ENCODE measurements at places on chromosomes 2 and 18.

DNA sequence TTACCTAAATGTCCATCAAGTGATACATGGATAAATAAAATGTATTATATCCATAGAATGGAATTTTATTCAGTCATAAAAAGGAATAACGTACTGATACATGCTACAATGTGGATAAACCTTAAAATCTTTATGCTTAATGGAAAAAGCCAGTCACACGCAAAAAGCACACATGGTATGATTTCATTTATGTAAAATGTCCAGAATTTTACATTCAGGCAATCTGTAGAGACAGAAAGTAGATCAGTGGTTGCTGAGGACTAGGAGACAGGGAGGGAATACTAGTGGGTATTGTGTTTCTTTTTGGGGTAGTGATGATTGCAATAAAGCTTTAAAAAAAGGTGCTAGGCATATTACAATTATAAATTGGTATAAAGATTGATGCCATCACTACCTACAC is 30.7 kb upstream of the CD302 start:
- DNase-seq = no peak

DNA sequence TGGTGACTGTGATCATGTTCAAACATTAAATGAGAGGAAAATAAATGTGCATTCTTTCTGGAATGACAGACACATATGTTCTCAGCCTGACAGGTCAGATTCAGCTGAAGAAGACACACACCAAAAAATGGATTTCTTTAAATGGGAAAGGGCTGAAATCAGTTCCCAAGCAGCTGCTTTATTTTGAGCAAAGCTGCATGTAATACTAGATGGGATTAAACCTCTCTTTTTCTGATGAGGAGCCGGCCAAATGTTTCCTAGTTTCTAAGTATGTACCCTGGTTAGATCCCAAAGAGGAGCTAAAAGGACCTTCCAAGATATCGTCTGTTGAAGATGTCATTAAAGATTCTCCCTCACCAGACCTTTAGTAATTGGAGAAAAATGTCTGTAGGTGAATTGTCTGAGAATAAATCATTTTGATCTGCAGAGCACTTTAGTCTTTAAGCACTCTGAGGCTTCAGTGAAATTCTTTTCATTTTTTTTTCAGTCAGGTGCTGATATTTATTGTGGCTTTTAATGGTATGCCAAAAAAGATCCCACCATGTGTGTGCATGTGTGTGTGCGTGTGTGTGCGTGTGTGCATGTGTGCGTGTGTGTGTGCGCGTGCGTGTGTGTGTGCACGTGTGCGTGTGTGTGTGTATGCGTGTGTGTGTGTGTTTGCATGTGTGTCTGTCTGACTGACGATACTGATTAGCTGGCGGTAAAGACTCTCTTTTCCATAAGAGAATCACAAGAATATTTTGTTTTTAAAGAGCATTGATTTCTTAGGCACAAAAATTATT is 175.8 kb downstream of the IRS1 start:
- DNase-seq = no peak

GRCh38 chr2:98216616-98217015 is 129.6 kb upstream of the CNGA3 start:
- no peak for DNase-seq

GRCh38 chr2:30503007-30503694 is 56.1 kb downstream of the LCLAT1 start:
- no peak for DNase-seq

- no peak for DNase-seq
These were observed 273.6 kb downstream of the CCDC74A start for GRCh38 chr2:131801210-131801744.

GRCh38 chr2:191030521-191031154 is 16.7 kb upstream of the STAT1 start:
- DNase-seq = no peak

- no peak for DNase-seq
These were observed 175.4 kb downstream of the SATB2 start for GRCh38 chr2:199282309-199282708.

DNA sequence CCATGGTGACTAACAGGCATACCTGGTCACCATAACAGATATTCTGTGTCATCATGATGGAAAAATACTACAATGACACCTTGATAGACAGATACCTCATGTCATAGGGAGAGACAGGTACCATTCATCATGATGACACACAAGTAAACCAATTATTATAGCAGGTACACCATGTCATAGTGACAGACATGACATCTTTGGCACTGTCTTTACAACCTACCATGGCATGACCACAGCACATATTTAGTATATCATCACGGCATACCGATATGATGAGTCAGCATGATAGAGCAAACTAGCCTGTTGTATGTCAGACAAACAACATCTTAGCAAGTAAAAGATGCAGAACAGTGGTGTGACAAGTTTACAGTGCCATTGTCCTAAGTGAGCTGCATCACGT is 101.3 kb upstream of the KLHL29 start:
- DNase-seq = no peak

DNA sequence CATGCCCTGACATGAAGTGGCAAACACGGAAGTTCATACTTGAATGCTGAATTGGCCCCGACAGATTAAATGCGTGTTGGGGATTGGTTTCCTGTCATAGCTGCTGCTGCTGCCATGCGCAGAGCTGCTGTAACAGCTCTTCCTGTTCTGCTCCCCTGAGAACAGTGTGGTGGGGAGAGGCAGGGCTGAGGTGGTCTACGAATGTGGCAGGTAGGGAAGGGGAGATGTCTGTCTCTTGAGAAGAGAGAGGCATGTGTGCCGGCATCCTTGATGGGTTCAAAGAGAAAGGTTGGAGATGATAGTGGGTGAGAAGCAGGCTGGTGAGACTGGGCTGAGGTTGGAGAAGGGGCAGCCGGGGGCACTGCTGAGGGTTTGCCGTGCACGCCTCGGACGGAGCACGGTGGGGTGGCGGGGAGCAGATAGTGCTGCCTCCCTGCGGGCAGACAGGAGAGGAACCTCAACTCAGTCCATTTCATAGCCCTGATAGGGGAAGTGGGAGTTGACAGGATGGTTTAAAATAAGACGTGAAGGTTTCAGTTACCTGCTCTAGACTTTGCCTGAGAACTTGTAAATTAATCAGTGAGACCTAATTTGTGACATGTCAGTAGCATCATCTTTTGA is 46.1 kb downstream of the TMEM185B start:
- DNase-seq = peak; percentile 46

DNA sequence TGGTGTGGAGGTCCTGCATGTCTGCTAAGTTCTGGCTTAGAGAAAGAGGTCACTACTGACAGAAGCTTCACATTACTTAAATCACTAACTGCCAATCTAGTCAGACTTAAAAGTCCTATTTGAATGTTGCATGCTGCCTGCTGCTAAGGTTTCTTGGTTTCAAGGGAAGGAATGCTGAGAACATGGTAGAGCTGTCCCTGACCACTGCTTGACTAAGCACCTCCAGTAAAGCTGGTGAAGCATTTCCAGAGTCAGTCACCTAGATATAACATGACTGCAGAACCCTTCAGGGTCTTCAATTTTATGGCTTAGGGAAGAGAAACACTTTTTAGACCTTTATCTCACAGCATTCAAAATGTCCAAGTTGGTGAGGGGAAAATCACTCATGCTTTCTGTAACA is 2178.3 kb upstream of the PIK3C3 start:
- no peak for DNase-seq

- DNase-seq = no peak
These were observed 131.7 kb downstream of the GCA start for GRCh38 chr2:162475661-162476060.

DNA sequence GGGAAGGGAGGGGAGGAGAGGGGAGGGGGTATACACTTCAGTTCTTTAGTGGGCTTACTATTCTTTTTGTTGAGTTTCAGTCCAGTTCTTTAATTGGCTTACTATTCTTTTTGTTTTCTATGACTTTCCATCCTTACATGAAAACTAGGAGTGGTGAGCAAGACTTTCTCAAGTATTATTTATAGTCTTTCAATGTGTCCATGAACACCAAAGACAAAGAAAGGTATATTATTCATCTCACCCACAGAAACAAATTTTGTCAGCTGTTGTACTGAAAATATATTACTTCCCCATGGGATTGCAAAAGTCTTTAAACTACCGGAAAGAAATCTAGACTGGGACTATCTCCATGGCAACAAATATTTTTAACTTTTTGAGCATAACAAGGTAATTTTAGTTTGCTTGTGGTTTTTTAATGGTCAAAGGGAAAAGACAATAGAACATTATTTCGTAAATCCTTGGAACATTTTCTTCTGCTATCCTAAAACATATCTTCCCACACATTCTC is 17.6 kb downstream of the ADAM17 start:
- no peak for DNase-seq

DNA sequence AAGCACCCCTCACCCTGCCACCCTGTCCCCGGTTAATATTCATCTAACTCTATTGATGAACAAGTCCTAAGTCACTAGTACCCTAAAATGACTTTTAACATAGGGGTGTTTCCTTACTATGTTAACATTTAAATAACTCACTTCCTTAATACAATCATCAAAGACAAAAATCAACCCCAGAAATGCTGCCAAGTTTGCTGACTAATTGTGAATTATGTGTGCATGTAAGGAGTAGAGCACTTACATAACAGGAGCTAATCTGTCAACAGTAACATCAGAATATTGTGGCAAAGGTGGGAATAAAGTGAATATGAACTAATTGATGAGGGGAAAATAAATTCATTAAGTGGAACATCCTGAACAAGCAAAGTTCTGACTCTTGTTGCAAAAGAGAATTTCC is 81.4 kb upstream of the ERBB4 start:
- DNase-seq = no peak

GRCh38 chr2:84556190-84556589 is 39.9 kb downstream of the DNAH6 start:
- no peak for DNase-seq

- DNase-seq = no peak
These were observed 456.5 kb upstream of the CWC22 start for GRCh38 chr2:180463608-180464007.

DNA sequence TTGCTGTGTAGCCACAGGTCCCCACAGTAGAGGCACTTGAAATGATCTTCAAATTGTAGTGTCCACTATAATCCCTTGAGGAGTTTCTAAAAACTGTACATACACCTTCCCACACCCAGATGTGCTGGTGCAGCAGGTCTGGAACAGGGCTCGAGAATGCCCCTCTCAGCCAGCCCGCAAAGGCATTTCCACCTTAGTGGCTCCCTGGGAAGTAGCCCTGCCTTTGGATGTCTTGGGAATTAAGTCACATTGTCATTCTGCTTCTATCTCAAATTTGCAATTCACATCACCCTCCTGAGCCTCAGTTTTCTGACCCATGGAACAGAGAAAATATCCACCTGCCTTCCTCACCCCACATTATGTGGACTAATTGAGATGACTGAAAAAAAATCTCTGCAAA is 44.3 kb upstream of the TCF7L1 start:
- no peak for DNase-seq

DNA sequence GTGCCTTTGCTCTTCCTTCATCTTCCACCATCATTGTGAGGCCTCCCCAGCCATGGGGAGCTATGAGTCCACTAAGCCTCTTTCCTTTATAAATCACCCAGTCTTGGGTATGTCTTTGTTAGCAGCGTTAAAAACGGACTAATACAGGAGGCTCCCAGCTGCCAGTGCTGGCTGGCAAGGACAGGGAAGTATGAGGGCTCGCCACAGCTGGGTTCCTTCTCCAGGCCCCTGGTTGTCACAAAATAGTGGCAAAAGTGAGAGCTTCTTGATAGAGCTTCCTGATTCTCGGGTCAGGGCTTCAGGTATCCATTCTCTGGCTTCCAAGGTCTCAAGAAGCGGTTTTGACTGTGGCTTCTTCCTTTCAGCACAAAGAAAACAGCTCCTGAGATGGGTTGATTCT is 85.0 kb downstream of the ZNF516 start:
- DNase-seq = no peak

DNA sequence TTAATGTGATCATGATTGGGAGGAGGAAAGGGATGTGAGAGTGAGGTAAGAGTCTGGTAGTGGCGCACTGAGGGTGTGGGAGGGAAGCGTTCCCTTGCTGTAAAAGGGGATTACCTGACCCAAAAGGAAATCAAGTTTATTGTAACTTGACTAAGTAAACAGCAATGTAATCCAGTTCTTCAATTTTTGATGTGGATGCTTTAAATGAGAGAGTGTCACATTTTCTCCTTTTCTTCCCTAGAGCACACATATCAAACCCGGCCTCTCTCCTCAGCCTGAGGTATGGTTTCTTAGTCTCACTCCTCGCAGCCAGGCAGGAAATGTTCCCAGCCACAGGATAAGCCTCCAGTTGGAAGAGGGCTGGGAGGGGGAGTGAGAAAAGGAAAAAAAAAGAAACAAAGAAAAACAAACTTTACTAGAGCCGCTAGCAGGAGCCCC is 688 bp upstream of the ARHGAP28 start:
- DNase-seq = no peak

GRCh38 chr2:45192991-45193390 is 183.7 kb upstream of the SIX2 start:
- no peak for DNase-seq

DNA sequence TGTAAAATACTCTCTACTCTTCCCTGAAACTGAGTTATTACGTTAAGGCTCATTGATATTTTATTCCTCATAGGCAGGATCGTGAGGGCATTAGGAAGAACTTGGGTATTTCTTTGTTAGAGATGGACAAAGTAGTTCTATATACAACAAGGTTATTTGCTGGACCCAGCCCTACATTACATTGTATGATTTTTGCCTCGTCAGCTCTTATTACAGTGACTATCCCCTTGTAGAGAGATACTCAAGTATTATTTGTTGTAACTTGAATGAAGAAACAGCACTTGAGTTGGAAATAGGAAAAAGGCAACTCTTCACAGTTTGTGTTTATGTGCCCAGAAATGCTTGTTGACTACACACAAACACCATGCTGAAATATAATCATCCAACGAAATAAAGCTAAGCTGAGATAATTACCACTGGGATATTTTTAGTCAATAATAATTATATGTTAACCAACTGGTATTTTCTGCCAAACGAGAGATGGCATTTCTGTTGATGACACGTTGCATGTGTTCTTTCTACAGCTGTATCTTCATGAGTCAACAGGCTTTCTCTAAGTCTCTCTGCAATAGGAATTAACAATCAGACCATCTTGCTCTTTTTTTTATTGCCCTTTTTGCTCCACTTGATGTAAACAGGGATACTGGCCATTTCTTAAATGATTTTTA is 947.6 kb downstream of the DPP10 start:
- no peak for DNase-seq

DNA sequence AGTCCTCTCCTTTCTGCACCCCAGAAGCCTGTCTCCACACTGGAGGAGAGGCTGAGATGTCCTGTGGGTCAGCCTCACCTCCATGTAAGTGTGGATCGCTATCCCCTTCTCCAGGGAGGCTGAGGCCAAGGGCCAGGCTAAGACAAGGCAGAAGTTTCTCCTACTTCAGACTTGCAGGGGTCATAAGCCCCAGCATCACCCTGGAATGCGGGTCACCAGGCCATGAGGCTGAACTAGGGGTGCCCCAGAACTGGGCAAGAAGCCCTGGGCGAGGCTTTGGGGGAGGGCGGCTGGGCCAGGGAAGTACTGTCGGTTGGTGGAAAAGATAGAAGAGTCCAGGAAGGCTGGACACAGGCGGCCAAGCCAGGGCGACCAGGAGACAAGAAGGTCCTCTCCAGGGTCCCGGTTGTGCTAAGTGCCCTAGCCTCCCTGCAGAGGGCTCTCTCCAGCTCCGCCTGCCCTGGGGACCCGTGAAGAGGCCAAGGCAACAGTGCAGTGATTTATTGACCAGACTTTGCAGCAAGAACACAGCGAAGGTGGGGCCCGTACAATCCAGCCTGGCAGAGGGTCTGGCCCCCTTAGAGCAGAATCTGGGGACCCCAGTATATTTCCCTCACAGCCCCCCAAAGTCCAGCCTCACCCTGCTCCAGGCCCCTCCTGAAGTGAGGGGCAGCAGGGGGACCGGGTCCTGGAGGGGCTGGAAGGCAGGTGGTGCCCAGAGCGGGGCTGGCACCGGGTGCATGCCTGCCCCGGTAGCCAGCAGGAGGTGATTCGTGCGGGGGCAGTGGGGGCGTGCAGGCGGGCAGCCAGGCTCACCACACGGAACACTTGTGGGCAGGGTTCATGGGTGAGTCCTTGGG is 8.1 kb downstream of the ECEL1 start:
- no peak for DNase-seq

All from stimulated activated CD8-positive, alpha-beta memory T cell treated with anti-CD3 and anti-CD28 coated beads, Interleukin-15, amount 100 ng/mL, for 1 hour (primary cell).